ENCODE measurements at places on chromosomes 12 and 14.

DNA sequence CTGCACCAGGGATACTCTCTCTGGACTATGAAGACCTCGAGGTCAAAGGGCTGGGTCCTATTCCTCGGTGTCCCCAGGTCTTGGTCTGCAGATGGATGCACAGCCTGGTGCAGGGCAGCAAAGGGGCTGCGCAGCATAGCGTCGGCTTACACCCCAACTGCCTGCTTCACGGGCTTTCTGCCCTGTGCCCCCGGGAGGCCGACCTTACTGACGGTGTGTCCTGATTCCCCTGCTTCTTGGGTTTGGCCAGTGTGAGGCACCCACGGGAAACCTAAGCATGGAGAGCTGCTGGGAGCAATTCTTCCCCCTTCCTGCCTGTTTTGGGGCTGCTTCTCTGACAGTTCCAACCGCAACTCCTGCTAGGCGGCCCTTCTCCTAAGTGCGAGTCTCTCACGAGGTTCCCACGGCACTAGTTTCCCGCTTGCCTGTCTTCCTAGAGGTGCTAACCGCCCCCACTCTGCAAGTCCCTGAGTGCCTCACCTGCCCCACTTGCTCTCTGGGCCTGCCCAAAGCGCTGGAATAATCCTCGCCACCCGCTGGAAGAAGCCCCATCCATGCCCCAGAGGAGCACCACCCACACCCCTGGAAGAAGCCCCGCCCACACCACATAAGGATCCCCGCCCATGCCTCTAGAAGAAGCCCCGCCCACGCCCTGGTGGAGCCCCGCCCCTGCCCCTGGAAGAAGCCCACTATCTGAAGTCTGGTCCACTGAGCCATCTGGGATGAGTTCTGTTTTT is 54.0 kb downstream of the PRIMA1 start:
- no peak for DNase-seq

DNA sequence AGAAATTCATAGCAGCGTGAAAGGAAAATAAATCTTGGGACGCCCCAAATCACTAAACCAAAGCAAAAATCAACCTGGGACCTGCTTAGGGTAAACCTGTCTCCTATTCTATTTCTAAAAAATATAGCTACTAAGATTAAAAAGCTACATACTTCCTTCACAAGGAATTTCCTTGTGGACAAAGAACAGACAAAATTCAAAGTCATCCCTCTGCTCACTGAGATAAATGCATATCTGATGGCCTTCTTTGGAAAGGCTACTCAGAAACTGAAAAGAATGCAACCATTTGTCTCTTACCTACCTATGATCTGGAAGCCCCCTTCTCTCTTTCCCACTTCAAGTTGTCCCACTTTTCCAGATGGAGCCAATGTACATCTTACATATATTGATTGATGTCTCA is 93.0 kb upstream of the CNOT2 start:
- DNase-seq = no peak

DNA sequence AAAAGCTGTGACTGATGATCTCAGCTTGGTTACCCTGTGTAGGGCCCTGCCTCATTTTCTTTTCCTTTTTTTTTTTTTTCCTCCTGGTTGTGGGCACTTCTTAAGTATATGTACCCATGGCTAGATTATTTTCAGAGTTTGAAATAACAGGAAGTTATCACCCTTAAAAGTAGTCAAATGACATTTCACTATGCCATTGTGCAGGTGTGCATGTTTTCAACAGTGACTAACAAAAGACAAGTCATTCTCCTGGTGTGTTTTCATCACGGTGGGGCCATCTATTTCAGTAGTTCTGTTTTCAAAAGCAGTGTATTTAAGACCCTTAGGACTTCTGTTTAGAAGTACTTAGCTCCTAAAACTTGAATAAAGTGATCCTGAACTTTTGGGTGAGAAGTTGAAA is 15.0 kb downstream of the GABARAPL1 start:
- no peak for DNase-seq

DNA sequence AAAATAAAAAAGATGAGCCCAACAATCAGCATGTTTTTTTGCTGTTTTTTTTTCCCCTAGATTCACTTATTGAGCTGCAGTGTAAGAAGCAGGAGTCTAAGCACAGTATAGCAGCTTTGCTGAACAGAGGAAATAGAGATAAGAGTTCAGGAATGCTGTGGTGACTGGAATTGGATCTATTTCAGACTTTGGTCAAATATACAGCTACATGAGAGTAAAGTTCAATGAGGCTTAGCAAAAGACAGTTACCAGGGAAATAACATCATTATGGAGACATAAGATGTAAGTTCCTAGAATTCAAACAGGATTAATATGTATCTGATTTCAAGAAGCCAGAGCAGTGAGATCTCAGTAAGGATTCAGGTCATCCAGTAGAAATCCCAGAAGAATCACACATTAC is 613.0 kb downstream of the RPS29 start:
- no peak for DNase-seq

GRCh38 chr12:107118624-107119023 is 25.3 kb upstream of the CRY1 start:
- DNase-seq = no peak

DNA sequence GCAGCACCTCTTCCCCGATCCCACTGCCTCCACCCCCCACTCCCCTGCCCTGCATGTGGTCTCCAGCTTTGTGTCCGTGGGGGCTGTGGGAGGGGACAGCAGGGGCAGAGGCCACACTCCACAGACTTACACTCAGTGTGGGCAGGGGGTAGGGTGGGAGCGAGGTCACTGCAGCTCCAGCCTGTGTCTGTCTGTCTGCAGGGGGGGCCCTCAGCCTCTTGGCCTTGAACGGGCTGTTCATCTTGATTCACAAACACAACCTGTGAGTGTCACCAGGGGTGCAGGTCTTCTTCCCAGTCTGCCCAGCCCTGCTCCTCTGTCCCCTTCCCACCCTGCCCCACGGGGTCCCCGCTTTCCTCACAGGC is 6.5 kb downstream of the NOC4L start:
- no peak for DNase-seq

- DNase-seq = no peak
Observed at GRCh38 chr12:72901685-72902084, 629.5 kb downstream of the TRHDE start.

GRCh38 chr14:55038708-55039107 is 11.7 kb downstream of the SOCS4 start:
- no peak for DNase-seq

DNA sequence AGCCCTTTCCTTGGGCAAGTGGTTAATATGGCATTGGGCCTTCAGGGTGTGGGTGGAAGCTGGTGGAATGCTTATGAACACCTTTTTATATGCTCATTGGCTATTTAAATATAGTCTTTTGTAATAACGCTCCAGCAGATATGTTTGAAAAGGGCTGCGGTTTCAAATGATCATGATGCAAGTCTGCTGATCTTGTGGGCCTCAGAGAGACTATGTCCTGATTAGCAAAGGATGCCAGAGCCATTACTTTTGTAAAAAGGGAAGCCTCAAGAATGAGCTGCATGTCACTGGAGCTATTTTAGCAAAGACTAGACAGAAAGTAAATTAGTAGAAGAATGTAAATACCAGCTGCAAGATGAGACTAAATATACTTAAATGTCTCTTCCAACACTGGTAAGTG is 200.5 kb downstream of the GXYLT1 start:
- no peak for DNase-seq

GRCh38 chr12:89064780-89065179 is 287.5 kb downstream of the DUSP6 start:
- DNase-seq = no peak

DNA sequence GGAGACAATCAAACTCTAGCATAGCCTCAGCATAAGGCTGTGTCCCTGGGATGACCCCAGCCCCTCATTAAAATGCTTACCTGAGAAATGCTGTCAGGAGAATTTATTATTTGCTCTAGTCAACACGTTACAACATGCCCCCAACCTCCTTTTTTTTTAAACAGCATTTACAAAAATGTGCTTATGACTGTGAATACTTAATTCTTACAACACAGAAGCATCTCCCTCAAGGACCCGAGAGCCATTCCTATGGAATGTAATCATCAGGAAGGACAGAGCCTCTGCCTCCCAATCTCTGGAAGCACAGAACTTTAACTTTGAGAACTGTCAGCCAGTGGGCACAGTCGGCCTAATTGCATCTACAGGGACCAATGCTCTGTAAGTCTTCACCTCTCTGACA is 136.6 kb upstream of the OVCH1 start:
- no peak for DNase-seq

GRCh38 chr14:38839694-38840365 is 263.2 kb downstream of the SEC23A start:
- no peak for DNase-seq

GRCh38 chr12:46903058-46903457 is 77.3 kb upstream of the SLC38A4 start:
- no peak for DNase-seq

DNA sequence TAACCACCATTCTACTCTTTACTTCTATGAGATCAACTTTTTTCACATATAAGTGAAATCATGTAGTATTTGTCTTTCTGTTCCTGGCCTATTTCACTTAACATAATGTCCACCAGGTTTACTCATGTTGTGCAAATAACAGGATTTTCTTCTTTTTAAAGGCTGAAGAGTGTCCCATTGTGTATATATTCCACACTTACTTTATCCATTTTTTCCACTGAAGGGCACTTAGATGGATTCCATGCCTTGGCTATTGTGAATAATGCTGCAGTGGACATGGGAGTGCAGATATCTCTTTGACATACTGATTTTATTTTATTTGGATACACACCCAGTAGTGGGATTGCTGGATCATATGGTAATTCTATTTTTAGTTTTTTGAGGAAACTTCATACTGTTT is 181.1 kb upstream of the HMGA2 start:
- no peak for DNase-seq

DNA sequence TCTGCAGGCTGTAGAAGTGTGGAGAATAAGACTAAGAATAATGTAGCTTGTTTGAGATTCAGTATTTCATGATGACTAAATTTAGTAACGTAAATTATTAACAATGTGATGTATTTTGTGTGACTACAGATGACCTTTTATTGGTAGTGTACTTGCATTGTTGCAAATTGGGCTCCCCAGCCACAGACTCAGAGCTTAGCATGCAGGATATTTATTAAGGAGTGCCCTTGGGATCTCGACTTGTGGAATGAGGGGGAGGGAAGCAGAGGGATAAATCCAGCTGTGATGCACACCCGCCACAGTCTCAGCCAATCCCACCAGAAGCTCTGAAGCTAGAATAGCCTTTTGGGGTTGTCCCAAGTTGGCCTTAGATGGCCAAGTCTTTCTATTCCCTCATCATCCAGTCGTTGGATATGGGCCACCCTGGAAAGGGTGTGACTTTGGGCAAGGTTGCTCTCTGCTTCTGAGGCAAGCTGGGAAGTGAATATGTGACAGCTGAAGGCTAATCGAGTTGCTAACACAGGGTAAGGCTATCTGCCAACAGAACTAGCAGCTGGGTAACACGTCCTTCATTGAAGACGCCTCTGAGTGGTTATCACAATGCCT is 42.1 kb upstream of the USP44 start:
- no peak for DNase-seq

DNA sequence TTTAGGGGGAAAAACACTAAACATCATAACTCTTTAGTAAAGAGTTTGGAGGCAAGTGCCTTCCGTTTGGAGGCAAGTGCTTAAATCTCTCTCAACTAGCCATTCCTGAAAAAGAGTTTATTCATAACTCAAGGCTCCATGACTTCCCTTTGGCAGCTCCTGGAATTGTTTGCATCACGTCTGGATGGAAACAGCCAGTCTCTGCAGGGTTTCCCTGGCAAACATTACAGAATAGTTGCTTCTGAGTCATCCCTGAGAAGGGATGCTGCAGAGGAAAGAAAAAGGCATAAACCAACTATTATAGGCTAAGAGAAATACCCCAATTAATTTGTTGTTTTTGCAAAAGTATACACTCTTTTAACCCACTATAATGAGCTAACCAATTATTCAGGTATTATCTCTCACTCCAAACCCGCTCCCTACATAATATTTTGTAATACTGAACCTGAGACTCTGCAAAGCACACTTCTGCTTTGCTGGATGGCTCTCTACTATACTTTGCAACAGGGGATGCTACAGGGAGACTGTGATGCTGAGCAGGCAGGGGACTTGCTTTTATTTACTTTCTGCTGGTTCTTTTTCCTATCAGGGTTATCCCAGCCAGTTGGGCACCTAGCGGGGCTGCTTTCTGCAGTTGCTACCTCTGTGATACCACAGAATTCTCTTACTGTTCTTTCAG is 497.7 kb downstream of the FUT8 start:
- DNase-seq = no peak

DNA sequence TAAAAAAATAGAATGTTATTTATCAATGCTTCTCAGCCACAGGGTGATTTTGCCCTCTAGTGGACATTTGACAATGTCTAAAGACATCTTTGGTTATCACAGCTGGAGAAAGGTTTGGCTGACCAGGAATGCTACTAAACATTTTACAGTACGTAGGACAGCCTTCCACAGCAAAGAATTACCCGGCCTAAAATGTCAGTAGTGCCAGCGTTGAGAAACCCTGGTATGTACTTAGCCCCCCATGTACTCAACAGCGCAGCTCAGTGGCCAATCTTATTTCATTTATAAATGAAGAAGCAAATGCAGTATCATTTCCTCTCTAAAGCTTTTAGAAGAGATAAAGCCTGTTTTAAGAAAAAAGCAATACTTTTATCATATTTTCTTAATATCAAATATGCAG is 5.8 kb downstream of the MARK3 start:
- DNase-seq = no peak

DNA sequence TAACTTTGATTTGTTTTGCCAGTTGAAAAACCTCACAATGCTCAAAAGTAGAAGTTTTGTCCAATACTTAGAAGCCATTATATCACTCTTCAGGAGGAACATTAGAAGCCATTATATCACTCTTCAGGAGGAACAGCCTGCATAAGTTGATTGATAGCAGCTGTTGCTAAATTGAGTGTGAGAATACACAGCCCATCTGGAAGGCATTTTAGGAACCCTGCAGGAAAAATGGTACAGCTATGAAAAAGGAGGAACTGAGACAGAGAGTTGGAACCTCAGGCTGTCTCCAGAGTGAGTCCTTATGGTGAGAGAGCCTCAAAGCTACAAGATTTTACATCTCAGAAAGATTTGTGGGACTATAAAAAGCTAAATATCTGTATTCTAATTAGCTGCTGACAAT is 207.0 kb downstream of the MYRFL start:
- no peak for DNase-seq

GRCh38 chr14:96181186-96182056 is 23.2 kb upstream of the BDKRB2 start:
- no peak for DNase-seq

GRCh38 chr14:22070119-22070982 is 396.7 kb upstream of the OR4E1 start:
- DNase-seq = peak; percentile 23

GRCh38 chr14:104436047-104436591 is 143.4 kb upstream of the C14orf180 start:
- no peak for DNase-seq

DNA sequence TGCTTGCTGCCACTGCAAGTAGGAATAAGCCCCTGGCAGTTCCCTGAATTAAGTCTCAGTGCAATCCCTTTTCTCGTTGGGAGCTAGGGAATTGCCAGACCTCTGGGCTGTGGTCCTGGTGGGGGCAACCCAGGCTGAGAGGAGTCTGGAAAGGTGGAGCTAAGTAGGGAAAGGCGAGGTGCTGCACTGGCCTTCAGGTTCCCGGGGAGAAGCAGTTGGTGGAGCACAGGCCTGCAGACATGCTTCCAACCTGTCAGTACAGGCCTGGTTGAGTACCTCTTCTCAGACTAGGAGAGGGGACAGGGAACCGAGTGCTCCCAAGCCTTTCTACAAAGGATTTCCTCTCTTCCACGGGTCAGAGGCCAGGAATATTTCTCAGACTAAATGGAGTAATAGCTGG is 1.5 kb downstream of the NRIP2 start:
- no peak for DNase-seq

Measured in T-helper 22 cell (primary cell).